Stimulated activated CD4-positive, alpha-beta T cell treated with anti-CD3 and anti-CD28 coated beads, Interleukin-15, amount 100 ng/mL, for 48 hours (primary cell): ENCODE measurements at places on chromosomes 4 and X.

DNA sequence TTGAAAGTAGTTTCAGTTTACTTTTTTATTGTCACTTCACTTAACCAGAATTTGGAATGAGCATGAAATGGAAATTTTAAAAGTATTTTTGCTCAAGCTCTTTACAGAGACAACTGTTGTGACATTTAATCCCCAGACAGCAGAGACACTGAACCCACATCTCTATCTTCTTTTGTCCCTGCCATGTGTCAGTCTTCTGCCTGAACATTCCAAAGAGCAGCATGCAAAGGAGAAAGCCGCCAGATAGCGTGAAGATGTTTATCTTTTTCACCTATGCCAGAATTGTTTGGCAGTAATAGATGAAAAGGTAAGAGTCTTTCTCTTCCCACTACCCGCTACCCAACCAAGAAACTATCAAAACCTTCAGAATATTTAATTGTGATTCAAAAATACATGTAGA, 46.8 kb downstream of the NDNF start:
- no peak for DNase-seq

DNA sequence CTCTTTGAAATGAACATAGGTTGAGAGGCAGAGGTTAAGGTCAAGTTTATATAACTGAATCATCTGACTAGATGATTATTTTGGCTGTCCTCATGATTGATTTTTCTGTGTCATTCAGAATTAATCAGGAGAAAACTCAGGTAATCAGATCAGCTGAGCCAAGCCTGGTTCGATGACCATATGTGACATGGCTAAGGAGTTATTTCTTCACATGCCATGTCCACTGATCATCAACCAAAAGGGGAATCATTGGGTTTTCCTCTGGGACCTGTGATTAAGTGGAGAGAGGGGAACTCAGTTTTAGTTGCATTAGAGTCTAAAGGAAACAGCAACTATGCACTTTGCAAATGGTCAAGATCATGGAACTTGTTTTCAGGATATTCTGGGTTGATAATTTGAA, 20.3 kb upstream of the PACRGL start:
- no peak for DNase-seq

DNA sequence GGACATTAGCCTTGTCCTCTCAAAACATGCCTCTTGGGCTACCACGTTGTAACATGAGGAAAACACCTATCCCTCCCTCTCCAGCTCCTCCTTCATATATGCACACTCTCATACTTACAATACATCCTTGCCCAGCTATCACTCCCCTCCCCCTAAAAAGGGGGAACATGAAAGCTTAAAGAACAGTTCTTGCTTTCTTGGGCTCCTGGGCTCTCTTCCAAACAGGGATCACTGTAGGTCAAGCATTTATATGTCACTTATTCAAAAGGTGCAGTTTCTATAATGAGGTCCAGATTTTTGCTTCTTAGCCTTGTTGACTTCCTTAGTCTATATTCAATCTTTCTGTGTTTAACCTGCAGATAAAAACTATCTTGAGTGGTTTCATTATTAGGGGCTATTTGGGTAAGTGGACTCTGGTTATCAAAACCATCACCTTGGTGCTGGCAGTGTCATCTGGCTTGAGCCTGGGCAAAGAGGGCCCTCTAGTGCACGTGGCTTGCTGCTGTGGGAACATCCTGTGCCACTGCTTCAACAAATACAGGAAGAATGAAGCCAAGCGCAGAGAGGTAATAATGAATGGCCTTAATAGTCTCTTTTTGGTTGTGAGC, 119.4 kb downstream of the AKAP4 start:
- no peak for DNase-seq

GRCh38 chr4:155724731-155725130, 34.1 kb upstream of the GUCY1B1 start:
- DNase-seq = no peak

GRCh38 chr4:7661846-7662506, 227.2 kb upstream of the PSAPL1 start:
- DNase-seq = no peak

DNA sequence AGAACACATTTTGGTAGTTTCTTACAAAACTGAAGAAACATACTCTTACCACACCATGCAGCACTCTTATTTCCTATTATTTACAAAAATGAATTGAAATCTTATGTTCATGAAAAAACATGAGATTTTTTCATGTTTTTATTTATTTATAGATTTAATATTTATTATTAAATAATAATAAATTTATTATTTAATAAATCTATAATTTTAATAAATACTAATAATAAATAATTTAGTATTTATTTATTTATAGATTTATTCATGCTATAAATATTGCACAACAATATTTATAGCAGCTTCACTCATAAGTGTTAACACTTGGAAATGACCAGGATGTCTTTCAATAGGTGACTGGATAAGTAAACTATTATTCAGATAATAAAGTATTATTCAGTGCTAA, 91.6 kb upstream of the CPXCR1 start:
- no peak for DNase-seq
